ENCODE measurements at places on chromosomes 11 and 22.

DNA sequence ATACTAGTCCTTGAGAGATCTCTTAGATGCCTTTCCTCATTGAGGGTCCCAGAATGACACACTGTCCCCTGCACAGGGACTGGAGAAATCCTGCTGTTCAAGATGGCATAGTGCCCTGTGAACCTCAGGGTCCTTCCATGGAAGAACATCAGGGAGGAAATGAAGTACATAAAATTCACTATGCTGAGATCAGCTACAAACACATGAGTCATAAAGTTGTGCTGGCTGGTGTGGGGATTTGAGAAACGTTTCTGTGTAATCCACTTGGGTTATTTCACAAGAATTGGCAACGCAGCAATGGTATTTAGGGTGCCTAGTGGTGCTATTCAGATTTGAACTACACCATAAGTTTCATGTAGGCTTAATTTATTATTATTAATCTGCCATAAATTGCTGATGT lies 174.4 kb downstream of the MAML2 start:
- no peak for DNase-seq

DNA sequence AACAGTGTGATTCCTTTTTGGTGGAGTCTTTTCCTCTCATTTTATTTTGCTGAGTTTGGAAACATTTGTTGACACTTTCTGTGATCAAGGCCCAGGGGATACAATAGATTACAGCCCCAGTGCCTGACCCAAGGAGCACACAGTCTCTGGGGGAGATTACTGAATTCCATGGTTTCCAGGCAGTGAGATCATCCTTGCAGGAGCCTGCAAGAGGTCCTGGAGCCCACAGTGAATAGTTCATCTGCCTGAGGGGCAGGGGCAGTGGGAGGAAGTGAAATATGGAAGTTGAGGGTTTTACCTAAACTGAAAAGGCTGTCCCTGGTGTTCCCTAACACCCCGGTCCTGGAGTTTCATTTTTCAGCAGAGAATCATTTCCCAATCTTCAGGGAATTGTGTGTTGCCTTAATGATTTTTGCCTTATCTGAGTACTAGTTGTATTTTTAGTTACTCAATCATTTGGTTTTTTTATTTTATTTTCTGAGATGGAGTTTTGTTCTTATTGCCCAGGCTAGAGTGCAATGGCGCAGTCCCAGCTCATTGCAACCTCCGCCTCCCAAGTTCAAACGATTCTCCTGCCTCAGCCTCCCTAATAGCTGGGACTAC lies 7.7 kb downstream of the CCS start:
- no peak for DNase-seq

- DNase-seq = no peak
Observed at GRCh38 chr22:38240734-38241252, 32.0 kb downstream of the TMEM184B start.

DNA sequence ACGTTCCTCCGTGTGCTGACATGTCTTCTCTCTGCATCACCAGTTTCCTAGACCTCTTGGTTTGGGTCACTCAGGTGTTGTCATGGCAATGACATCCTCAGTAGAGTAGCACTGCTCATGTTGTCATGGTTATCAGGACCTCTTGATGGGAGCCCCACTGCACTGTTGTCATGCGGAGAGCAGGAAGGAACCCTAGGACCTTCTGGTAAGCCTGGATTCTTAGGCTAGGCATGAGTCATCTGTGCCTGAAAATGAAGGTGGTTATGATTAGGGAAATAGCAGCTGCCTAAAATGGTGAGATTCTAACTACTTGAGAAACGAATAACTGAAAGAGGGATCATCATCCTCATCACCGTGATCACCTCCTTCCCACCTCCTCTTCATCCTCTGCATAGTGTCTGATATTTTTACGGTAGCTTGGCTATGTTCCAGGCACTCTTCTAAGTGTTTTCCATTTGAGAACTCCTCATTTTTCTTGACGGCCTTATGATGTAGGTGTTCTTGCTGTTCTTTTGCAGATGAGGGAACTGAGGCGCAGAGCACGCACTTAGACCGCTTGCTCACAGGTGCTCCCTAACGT lies 858.4 kb downstream of the NTM start:
- DNase-seq = no peak
